ENCODE measurements at places on chromosomes 1 and 21.

DNA sequence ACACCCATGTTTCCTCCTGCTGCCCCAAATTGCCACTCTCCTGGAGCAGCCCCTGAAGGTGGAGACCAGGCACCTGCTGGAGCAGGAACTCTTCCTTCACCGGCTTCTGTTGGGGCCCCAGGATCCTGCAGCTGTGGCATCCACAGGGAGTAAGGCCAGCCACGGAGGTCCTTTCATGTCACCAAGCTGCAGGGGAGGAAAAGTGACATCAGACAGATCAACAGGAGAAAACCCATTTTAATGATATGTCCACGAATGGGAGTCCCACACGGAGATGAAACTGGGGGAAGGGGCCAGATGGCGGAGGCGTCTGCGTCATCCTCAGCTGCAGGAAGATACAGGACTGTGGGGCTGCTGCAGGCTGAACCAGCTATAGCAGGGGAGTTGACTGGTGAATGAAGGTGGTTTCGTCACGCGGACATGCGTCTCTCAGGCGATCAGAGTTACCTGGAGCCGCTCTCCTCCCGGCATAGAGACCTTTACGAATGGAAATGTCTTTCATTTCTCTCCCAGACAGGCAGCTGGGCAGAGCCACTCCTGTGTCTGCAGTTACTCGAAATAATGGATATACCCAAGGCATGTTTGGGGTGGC is 9.9 kb downstream of the TP73 start:
- DNase-seq, result no peak

GRCh38 chr1:167792188-167792565 is 70.4 kb downstream of the MPZL1 start:
- DNase-seq, result no peak

DNA sequence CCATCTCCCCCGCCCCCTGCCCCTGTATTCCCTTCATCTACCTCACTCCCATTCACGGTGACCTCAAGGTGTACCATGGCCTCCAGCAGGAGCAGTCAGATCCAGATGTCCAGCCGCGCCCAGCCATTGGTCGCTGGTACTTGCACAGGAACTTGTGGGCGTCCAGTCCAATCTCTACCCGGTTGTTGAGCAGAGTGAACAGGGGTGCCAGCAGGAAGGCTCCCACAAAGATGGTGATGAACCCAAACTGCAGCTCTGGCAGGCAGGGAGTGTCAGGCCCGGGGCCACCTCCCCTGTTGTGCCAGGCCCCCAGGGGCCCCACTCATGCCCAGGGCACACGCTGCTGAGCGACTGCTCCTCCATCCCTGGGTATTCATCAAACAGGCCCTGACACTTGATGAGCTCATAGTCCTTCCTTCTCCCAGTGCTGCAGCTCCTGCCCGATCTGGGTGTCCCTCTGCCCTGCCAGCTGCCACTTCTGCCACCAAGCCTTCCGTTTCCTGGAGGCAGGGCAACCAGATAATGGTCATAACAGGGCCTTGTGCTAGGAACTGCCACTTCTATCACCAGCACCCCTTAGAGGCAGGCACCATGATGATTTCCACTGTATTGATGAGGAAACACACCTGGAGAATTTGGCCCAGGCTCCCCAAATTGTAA is 5.7 kb upstream of the ARHGEF19 start:
- DNase-seq, result no peak

- peak; percentile 3 for DNase-seq
Observed at GRCh38 chr1:68916221-68916902, 419.5 kb upstream of the DEPDC1 start.

- DNase-seq, result no peak
Observed at GRCh38 chr21:31509194-31510017, 150.1 kb upstream of the SOD1 start.

- DNase-seq, result no peak
Observed at GRCh38 chr21:45021428-45022347, 52.7 kb upstream of the ADARB1 start.

- peak; percentile 64 for DNase-seq
Observed at GRCh38 chr1:174222166-174222949, 63.0 kb downstream of the RABGAP1L start.

DNA sequence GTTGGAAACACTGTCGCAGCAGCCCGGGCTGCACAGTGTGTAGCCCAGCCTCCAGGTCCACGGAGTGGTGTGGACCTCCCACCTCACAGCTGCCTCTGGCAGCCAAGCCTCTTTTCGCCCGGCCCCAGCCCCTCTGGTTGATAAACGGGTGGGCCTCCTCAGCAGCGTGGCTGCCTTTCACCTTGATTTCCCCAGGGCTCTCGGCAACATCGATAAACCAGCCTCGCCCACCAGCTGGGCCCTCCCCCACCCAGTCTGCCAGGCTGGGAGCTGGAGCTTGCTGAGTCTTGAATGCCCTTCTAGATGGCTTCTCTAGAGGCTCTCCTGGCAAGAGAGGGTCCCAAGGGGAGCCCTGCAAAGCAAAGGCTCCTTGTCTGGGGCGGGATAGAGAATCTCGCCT is 31.0 kb upstream of the LHX4 start:
- DNase-seq, result no peak

DNA sequence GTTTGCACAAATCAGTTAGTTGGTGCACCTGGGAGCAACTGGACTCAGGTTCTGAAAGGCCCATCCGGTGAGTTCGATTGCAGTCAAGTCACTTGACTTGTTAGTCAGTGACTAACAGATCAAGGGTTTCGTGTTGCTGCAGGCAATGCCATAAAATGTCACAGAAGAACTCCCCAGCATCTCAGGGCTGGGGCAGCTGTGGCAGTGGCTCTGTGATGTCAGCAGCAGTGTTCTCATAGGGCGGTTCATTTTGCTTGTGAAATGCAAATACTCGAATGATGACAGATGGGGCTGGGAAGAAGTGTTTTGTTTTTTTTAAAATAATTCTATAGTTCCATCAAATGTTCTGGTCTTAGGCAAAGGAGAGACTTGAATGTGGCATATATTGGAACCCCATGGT is 287.8 kb downstream of the LMX1A start:
- DNase-seq, result no peak

GRCh38 chr1:219120624-219121544 is 52.8 kb upstream of the LYPLAL1 start:
- DNase-seq, result peak; percentile 66

DNA sequence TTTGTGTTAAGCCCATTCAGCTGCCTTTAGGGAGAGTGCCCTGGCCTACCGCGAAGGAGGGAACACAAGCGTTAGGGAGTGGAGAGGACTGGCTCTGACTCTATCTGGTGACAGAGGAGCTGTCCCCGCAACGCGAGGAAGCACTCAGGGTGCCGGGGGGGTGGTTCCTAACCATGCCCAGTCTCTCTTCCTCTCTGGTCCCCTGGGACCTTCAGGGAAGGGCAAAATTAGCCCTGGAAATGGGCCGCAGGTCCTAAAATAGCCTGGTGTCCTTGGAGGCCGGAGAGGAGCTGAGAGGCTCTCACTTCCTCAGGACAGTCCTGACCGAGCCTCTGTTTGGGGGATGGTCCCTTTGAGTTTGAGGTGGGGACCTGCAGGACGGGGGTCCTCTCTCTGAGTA is 5.8 kb downstream of the SLC45A1 start:
- no peak for DNase-seq

GRCh38 chr1:43552813-43553212 is 22.1 kb downstream of the PTPRF start:
- DNase-seq, result peak; percentile 81

DNA sequence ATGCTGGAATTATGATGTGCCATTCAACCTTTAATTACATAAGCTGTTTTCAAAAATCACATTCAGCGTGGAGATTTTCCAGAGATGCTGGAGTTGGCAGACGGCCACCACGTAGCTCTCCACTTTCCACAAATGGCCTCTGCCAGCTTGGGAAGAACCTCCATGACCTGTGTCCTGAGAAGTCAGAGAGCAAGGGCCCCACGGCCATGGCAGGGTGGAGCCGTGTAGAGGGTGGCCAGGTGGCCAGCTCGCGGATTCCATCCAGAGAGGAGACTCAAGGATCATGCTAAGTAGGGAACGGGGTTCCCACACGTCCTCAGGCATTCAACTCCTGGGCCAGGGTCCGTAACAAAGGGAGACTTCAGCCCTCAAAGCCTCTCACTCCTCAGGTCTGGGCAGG is 1.3 kb upstream of the GALE start:
- no peak for DNase-seq

GRCh38 chr1:234721476-234722269 is 111.7 kb upstream of the IRF2BP2 start:
- DNase-seq, result peak; percentile 74

DNA sequence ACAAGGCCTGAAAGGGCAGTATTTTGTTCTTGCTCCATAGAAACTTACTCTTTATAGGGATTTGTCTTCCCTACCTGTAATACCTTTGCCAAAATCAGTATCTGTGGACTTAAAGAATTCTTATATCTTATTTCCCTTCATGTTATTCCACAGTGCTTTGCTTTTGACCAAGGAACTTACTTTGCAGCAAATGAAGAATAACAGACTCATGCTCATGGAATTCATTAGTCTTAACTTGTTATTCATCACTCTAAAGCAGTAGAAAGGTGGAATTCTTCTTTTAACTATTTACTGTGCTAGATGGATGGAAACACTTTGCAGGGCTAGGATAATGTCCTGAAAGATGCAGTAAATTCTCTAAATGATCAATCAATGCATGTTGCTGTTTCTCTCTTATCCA is 45.9 kb downstream of the DUSP10 start:
- peak; percentile 24 for DNase-seq

DNA sequence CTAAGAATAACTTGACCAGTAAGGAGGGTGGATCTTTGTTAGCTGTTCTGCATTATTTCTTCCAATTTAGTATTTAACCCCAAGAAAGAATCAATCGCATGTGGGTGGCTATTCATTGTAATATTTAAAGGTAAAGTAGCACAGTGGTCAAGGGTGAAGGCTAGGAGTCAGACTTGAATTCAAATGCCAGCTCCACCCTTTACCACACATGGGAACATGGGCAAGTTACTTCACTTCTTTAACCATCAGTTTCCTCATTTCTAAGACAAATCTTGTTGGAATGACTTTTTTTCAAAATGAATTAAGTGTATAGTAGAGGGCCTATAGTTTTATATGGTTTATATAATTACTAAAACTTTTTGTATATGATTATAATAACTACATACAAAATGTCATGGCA is 71.3 kb upstream of the S1PR1 start:
- no peak for DNase-seq

- DNase-seq, result no peak
Observed at GRCh38 chr21:31346256-31346821, 2.3 kb upstream of the TIAM1 start.

- DNase-seq, result no peak
Observed at GRCh38 chr1:83734420-83734819, 264.5 kb downstream of the TTLL7 start.

- no peak for DNase-seq
Observed at GRCh38 chr1:117011334-117011733, 9.8 kb downstream of the CD101 start.

DNA sequence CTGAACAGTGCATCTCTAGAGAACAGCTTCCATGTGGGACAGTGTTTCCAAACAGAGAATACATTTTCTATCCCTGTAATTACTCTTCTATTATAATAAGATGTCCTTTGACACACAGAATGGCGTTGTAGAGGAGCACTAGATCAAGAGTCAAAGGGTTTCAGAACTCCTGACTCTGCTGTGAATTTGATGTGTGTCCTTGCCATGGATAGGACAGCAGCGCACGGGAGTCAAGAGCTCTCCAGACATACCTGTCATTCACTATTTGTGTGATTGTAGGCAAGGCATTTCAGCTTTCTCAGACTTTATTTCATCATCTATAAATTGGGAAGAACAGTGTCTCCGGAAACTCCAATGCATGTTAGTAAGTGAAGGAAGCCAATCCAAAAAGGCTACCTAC is 176.4 kb downstream of the RGS7 start:
- DNase-seq, result no peak

GRCh38 chr1:63756839-63757238 is 17.0 kb upstream of the ROR1 start:
- no peak for DNase-seq

- no peak for DNase-seq
Observed at GRCh38 chr1:231660198-231660597, 33.6 kb downstream of the DISC1 start.

- no peak for DNase-seq
Observed at GRCh38 chr1:99328171-99328570, 63.9 kb downstream of the PLPPR4 start.

DNA sequence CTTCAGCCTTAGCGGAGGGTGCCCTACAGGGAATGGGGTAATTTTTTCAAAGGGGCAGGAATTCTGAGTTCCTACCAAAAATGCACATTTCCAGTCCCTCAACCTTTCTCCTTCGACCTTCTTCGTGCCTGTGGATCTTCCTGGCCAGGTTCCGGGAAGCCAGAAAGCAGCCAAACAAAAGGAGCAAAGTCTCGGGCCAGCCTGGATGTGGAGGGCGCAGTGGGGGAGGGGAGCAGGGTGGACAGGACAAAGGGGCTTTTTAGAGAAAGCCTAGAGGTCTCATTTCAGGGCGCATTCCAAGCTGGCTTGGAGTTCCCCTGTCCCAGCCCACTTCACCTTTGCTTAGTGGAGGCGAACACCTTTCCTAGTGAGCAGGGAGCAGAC is 2.9 kb upstream of the INAVA start:
- no peak for DNase-seq

GRCh38 chr1:183168308-183168707 is 17.8 kb upstream of the LAMC2 start:
- DNase-seq, result no peak

DNA sequence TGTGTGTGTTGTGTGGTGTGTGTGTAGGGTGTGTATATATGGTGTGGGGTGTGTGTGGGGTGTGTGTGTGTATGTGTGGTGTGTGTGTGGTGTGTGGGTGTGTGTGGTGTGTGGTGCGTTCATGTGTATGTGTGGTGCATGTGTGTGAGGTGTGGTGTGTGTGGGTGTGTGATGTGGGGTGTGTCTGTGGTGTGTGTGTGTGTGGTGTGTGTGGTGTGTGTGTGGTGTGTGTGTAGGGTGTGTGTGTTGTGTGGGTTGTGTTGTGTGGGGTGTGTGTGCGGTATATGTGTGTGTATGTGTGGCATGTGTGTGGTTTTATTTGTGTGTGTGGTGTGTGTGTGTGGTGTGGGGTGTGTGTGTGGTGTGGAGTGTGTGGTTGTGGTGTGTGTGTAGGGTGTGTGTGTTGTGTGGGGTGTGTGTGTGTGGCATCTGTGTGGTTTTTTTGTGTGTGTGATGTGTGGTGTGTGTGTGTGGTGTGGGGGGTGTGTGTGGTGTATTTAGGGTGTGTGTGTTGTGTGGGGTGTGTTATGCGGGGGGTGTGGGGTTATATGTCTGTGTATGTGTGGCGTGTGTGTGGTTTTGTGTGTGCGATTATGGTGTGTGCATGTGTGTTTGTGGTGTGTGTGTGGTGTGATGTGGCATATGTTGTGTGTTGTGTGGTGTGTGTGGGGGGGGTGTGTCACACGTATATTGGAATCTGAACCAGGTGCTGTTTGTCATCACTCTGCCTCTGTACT is 17.1 kb upstream of the ZBTB21 start:
- DNase-seq, result no peak

- DNase-seq, result no peak
Observed at GRCh38 chr1:48070396-48070750, 73.2 kb upstream of the TRABD2B start.

DNA sequence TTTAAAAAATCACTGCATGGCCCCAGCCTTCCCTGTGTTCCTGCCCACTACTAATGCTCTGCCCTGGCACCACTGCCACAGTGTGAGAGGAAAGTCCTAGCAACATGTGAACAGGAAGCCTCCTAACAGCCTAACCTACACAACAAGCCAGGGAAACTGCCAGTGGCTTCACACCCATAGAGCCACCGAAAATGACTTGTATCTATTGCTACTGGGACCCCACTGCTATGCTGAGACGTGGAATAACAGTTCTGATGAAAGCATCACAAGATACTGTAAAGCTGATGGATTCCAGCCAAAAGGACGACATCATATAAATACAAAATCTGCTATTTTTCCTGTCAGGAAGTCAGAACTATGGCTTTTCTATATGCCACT is 74.9 kb downstream of the JAK1 start:
- DNase-seq, result no peak

GRCh38 chr1:43757343-43758053 is 50.2 kb downstream of the ST3GAL3 start:
- no peak for DNase-seq

All from AG08395 (cell line).